ENCODE measurements at places on chromosomes 1 and 21. TPM values are rescaled to one million over a fixed set of nuclear protein-coding genes. Genes with fewer than 3 reads are reported as not detected.

S100A9 gene
- 9.2 TPM for total RNA-seq

NBPF14 gene
- total RNA-seq, result 21.5 TPM

KCNJ9 gene
- total RNA-seq, result not detected

COL16A1 gene
- 15.7 TPM for total RNA-seq

C1orf94 gene
- total RNA-seq, result not detected

BACE2 gene
- 59.3 TPM for total RNA-seq

PANK4 gene
- total RNA-seq, result 29.4 TPM

IL22RA1 gene
- total RNA-seq, result 40.0 TPM

INKA2 gene
- 6.2 TPM for total RNA-seq

UBL4B gene
- not detected for total RNA-seq

PCAT6 gene
- total RNA-seq, result 1.4 TPM

ST6GALNAC5 gene
- 1.5 TPM for total RNA-seq

CD101 gene
- total RNA-seq, result 3.7 TPM

SLC16A1 gene
- 83.3 TPM for total RNA-seq

OXCT2 gene
- 1.4 TPM for total RNA-seq

AIM2 gene
- total RNA-seq, result 1.1 TPM

- no peak for DNase-seq
Measured at GRCh38 chr1:247079141-247079874, 697 bp upstream of the ZNF670 start.

GRCh38 chr1:38940339-38941047 lies 1.1 kb downstream of the RHBDL2 start:
- DNase-seq, result peak; percentile 61

GRCh38 chr1:6592441-6592840 lies 10.2 kb downstream of the KLHL21 start:
- no peak for DNase-seq

- DNase-seq, result no peak
Measured at GRCh38 chr1:185742403-185742802, 8.2 kb downstream of the HMCN1 start.

- peak; percentile 76 for DNase-seq
Measured at GRCh38 chr1:156126043-156126629, 11.6 kb downstream of the LMNA start.

GRCh38 chr1:156504438-156504813 lies 3.9 kb upstream of the MEF2D start:
- peak; percentile 30 for DNase-seq

- no peak for DNase-seq
Measured at GRCh38 chr21:31236528-31236927, 107.5 kb downstream of the TIAM1 start.

GRCh38 chr1:7424352-7424890 lies 346.7 kb upstream of the VAMP3 start:
- DNase-seq, result no peak

GRCh38 chr1:191963286-191963685 lies 195.0 kb upstream of the RGS18 start:
- DNase-seq, result no peak

DNA sequence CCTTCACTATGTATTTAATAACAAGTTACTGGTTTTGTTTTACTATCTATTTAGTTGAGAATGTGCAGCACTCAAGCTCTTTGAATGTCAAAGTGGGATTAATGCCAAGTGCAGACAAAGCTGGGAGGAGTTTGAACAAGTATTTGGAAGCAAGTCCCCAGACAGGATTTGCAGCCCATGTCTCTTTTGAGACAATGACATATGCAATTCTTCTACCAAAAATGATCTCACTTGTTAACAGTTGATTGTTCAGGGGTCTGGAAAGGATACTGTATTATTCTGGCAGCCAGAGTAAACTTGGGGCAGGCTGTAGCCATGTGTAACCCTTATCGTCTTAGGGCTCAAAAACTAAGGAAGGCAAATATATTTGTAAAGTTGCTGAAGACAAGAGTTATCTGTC lies 15.8 kb downstream of the COLGALT2 start:
- DNase-seq, result no peak

DNA sequence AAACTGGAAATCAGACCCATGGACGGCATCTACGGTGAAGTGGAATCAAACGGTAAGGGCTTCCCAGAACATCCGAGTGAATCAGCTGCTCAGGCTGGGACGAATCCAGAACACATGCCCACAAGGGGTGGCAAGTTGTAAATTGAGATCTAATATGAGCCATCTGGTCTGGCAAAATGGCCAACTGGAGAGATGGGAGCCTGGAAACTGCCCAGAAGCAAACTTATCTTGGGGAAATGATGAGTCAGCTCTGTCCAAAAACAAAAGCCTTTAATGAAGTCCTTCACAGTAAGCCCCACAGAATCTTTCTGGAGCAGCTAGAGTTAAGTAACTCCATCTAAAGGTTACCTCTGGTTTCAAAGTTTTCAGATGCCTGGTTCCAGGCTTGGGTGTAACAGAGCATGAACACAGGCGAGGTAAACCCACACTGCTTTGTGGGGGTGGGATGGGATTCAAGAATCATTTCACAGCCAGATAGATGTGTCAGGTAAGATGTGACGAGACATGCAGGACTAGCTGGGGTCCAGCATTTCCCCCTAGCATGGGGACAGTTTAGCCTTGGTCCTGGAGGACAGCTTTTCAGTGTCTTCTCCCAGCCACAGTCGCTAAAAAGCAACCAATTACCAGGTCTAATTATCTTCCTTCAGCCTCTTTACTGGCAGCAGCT lies 10.5 kb upstream of the SRP9 start:
- no peak for DNase-seq

DNA sequence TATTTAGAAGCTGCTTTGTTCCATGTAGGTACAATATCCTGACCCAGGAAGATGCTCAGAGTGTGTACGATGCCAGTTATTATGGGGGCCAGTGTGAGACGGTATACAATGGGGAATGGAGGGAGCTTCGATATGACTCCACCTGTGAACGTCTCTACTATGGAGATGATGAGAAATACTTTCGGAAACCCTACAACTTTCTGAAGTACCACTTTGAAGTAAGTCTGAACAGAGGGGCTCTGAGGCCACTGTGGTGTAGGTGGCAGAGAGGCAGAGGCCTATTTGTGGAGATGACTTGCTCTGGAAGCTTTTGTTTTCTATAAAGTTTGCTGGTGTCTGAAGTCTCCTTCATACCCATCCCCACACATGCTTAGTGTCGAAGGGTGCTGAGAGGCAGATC lies 26.8 kb downstream of the C8A start:
- no peak for DNase-seq

DNA sequence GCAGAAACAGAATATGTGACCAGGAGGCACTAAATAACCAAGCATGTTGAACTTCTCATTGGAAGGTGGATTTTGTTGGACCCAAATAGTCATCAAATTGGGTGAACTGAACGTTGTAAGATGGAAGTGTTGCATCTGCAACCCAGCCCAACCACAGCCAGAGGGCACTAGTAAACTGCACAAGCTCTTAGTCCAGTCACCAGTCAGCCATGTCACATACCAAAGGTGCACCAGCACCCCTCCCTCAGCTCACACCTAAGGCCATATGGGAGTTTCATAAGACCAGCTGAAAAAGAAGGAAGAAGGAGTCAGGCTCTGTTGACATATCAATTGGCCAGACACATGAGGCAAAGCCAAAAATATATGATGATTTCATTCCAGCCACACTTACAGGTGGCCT lies 481.7 kb upstream of the NR5A2 start:
- peak; percentile 11 for DNase-seq

DNA sequence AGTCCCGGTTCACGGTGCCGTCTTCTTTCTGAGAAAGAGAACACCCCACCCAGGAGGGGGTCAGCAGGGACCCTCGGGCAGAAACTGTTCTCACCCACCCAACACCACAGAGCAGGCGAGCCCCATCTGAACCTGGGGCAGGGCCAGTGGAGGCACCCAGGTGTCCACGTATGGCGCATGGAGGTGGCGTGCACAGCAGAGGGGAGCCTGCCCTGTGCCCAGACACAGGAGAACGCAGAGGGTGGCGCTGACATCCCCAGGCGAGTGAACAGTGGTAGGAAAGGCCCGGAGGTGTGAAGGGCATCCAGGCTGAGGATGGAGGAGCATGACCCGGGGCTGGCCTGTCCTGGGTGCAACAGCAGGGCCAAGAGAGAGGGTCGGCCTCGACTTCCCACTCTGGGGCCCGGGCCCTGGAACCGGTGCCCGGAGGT lies 91.1 kb downstream of the STUM start:
- DNase-seq, result no peak
